ENCODE measurements at places on chromosomes 4 and X.

DNA sequence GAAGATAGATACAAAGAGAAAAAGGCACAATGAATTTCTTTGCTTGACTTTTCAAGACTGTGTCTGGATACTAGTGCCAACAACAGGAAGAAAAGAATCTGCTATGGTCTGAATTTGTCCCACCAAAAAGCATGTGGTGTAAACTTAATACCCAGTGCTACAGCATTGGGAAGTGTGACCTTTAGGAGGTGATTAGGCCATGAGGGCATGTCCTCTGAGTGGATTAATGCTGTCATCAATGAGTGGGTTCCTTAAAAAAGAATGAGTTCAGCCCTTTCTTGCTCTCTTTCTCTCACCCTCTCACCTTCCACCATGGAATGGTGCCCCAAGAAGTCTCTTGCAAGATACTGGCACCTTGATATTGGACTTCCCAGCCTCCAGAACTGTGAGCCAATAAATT is 155.7 kb upstream of the GPRIN3 start:
- no peak for DNase-seq

GRCh38 chrX:85922821-85923220 is 124.5 kb downstream of the CHM start:
- DNase-seq = no peak

- DNase-seq = peak; percentile 65
Measured at GRCh38 chrX:54495814-54496516, at the start of gene FGD1. Gene FGD1, minus strand, starts transcription at chrX:54496234. Its CDS starts 802 bp downstream, at chrX:54495432.

DNA sequence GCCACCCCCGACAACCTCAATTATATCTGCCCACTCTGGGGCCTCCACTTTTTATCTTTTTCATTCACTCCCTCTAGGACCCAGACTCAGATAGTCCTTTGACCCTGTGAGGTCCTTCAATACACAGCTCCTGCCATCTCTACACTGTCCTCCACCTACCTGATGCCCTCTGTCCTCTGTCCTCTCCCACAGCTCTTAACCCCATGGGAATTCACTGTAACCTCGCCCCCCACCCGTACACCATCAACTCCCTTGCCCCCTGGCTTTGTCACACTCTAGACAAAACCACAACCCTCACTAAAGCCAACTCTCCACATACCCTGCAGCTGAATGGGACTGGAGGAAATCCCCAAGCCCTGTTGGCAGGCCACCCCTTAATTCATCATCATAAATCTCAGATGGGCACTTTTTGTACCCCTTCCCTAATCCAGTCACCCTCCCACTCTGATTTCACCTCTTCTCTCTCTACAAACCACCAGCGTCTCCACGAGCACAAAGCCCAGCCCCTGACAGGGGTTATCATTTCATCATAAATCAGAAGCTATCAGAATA is 52.3 kb upstream of the ENPP6 start:
- DNase-seq = no peak

DNA sequence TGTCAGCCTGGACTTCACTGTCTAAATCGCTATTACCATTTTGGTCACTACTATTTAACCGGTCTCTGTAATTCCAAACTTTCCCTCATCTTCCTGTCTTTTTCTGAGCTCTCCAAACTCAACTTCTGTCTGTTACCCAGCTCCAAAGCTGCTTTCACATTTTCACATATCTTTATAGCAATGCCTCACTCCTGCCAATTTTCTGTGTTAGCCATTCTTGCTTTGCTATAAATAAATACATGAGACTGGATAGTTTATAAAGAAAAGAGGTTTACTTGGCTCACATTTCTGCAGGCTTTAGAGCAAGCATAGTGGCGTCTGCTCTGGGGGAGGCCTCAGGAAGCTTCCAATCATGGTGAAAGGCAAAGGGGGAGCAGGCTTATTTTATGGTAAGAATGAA is 368.3 kb upstream of the GNPDA2 start:
- no peak for DNase-seq

DNA sequence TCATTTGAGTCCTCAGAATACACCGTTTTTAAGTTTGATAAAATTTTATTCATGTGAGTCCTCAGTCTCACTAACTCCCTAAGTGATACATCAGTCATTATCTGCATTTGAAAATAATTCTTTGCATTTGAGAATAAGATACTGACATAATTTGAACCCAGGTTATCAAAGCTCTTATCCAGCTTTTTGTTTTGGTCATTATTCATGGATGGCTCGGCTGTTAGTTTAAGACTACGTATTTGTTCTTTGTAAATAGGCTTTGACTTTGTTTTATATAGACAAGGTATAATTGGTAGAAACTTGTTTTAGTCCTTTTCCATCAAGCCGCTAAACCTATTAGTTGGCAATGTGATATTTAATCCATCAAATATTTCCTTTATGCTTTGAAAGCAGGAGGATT is 7.9 kb downstream of the SPRY1 start:
- DNase-seq = no peak

DNA sequence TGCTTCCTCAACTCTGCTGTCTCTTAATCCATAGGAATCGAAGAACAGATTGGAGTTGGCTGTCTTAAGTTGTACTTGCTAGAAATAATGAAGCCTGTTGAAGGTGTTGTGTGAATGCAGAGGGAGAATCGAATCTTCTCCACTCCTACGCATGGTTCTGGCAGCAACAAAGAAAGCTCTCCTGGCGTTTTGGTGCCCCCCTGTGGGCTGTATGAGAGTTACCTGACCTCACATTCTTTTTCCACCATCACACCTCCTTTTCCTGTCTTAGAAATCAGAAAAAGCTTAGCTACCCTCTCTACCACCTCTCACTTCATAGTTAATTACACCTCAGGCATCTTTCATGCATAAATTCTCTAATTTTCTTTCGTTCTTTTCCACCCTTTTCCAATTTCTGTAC is 16.3 kb downstream of the KLF8 start:
- DNase-seq = peak; percentile 53

GRCh38 chr4:163157157-163157556 is 9.5 kb downstream of the NAF1 start:
- DNase-seq = no peak

GRCh38 chr4:8708401-8709021 is 115.9 kb downstream of the CPZ start:
- no peak for DNase-seq

DNA sequence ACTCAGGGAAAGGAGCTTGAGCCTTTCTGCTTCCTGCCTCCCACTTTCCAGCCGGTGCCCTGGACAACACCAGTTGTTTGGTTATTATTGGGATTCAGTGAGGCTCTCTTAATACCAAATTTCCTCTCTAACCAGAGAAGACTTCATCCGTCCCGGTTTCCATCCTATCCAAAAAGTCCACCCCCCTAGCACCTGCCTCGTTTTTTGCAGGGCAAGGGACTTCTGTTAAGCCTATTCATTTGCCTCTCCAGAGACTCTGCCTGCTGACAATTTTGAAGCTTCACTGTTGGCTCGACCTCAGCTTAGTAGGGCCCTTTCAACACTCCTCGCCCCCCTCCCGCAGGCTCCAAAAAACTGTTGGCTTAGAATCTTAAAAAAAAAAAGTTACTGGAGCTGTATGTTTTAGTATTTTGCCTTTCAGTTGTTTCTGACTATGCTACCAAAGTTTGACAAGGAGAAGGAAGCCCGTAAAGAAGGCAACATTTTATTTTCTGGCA is 779 bp upstream of the PRSS12 start:
- DNase-seq = no peak

DNA sequence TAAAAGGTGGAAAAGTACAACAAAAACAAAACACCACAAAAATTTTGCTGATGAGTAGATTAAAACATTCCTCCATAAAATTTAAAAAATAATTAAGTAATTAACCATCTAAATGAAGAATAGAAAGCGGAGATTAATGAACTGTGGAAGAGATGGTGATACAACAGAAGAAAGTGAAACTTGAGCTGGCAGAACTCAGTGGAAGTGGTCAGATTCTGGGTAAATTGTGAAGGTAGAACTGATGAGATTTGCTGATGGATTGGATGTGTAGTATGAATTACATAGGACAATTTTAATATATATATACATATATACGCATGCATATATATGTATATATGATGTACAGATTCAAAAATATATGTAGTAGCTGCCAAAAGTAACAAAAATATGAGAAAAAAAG is 73.9 kb downstream of the AMOT start:
- DNase-seq = no peak

DNA sequence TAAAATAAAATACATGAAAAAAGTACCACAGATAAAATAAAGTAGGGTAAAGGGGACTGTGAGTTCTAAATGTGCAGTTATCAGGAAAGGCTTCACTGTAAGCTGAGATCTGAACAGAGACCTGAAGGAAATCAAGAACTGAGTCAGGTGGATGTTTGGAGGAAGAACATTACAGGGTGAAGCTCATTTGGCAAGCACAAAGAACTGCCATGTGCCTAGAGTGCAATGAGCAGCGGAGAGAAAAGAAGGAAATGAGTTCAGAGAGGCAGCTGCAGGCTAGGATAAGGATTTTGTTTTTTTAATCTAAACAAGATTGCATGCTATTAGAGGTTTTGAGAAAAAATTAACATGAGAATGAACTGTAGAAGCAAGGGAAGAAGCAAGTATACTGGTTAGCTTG is 373.1 kb downstream of the STPG2 start:
- DNase-seq = no peak

Data from GM13976 (cell line).